Caco-2 (cell line): ENCODE measurements at places on chromosomes 12 and 14.

DNA sequence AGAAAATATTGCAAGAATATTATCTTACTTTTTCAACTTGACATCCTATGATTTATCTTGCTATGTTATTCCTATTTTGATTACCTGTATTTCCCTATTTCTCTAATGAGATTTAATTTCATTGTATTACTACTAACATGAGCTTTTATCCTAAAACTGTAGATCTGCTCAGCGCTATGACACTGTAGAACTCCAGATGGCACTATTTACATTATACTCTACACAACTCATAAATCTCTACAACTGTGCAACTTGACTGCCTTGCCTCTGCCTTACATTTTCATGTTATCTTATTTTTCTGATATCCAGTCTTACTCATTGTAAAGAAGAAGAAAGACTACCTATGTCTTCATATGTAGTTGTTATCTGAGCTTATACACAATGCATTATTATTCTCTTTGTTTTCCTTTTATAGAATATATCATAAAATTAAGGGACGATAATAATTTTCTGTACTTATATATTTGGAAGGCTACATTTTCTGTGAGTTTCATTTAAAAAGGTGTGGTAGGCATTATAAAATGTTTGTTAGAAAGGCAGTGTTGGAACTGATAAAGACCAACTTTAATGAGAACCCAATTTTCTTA is 24.1 kb downstream of the NUP37 start:
- H3K36me3 ChIP-seq, result peaks cover 1% of the 10 kb centered on the region; the same call in 1 of the 2 replicates
- DNase-seq, result peak; percentile 12
- no peak overlapping the region for H3K27ac ChIP-seq
- no peaks in the 10 kb centered on the region for H3K4me1 ChIP-seq
- no peaks in the 10 kb centered on the region for H3K27me3 ChIP-seq

DNA sequence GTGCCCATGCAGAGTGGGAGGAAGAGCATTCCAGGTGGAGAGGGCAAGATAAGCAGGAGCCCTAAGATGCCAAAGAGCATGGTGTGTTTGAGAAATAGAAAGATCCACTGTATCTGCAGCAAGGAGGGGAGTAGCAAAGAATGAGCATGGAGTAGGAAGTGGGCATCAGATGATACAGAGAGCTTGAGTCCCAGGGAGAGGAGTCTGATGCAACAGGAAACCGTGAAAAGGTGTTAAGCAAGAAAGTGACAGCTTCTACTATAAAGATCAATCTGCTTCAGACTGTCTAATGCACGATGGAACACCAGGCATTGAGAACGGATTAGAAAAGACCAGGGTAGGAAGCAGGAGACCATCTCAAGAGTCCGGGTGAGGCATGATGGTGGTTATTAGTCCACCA is 12.3 kb upstream of the GPRC5D start:
- no peaks in the 10 kb centered on the region for H3K36me3 ChIP-seq
- H3K4me3 ChIP-seq, result no peak overlapping the region
- H3K27me3 ChIP-seq, result no peaks in the 10 kb centered on the region
- no peak for DNase-seq

- no peak overlapping the region for H3K27ac ChIP-seq
- DNase-seq, result no peak
- H3K4me1 ChIP-seq, result no peaks in the 10 kb centered on the region
- no peaks in the 10 kb centered on the region for H3K36me3 ChIP-seq
- H3K4me3 ChIP-seq, result no peak overlapping the region
Measured at GRCh38 chr14:72613231-72613974, 280.5 kb downstream of the DPF3 start.

GRCh38 chr12:65511134-65511834 is 232.8 kb downstream of the MSRB3 start:
- no peaks in the 10 kb centered on the region for H3K36me3 ChIP-seq
- DNase-seq, result no peak
- peaks cover 5% of the 10 kb centered on the region; the same call in 1 of the 2 replicates for H3K4me1 ChIP-seq
- no peaks in the 10 kb centered on the region for H3K27me3 ChIP-seq

- no peaks in the 10 kb centered on the region for H3K36me3 ChIP-seq
- H3K27ac ChIP-seq, result no peak overlapping the region
- H3K4me3 ChIP-seq, result no peak overlapping the region
- DNase-seq, result no peak
Measured at GRCh38 chr14:50832935-50833630, 2.1 kb upstream of the NIN start.

DNA sequence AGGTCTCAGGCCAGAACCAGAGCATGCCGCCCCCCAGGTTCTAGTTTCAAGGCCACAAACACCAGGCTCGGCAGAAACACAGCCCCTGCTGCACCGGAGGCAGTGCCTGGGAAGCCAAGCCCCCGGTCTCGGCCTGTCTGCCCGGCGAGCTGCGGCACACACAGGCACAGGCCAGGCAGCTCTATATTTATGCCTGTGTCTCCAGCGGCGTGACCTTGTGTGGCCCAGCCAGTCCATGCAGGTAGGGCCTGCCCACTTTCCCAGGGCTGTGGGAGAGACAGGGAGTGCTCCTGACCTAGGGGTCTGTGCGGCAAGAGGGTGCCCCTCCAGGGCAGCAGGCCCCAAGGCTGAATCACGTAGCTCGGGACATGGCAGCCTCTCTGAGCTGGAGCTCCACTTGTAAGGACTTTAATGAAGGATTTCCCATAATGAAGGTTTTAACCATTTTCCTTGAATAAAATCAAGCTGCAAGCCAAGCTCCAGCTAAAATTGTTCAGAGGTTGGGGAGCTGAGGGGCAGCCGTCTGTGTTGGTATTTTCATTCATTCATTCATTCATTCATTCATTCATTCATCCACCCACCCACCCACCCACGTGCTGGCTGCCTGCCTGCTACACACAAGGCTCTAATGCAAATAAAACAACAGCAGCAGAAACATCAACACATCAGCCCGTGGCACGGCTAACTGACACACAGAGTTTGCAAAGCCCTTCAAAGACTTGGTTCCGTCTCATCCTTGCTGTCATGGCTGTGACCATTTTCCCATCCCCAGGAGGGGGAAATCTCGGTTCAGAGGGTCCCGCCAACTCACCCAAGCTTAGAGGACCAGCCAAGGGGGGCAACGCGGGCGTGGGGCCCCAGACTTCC is 92.0 kb downstream of the RFLNA start:
- no peak overlapping the region for H3K4me3 ChIP-seq
- H3K36me3 ChIP-seq, result no peaks in the 10 kb centered on the region; the same call in 1 of the 2 replicates
- no peak for DNase-seq
- no peaks in the 10 kb centered on the region for H3K27me3 ChIP-seq

GRCh38 chr12:1840981-1841425 is 20.6 kb downstream of the LRTM2 start:
- H3K27ac ChIP-seq, result no peak overlapping the region
- H3K4me3 ChIP-seq, result no peak overlapping the region
- H3K36me3 ChIP-seq, result no peaks in the 10 kb centered on the region
- DNase-seq, result peak; percentile 31
- peaks cover 11% of the 10 kb centered on the region for H3K4me1 ChIP-seq

- no peaks in the 10 kb centered on the region for H3K27me3 ChIP-seq
- H3K36me3 ChIP-seq, result no peaks in the 10 kb centered on the region
- no peak overlapping the region for H3K4me3 ChIP-seq
- no peak overlapping the region for H3K27ac ChIP-seq
Measured at GRCh38 chr14:94659901-94660300, 47.7 kb downstream of the SERPINA3 start.

GRCh38 chr14:85295318-85295717 is 234.6 kb upstream of the FLRT2 start:
- H3K27me3 ChIP-seq, result no peaks in the 10 kb centered on the region
- no peak for DNase-seq
- no peak overlapping the region for H3K27ac ChIP-seq

GRCh38 chr12:123115409-123116121 is 35.3 kb downstream of the PITPNM2 start:
- no peaks in the 10 kb centered on the region for H3K4me1 ChIP-seq
- no peaks in the 10 kb centered on the region for H3K36me3 ChIP-seq
- DNase-seq, result no peak
- no peak overlapping the region for H3K27ac ChIP-seq
- H3K27me3 ChIP-seq, result no peaks in the 10 kb centered on the region
- H3K4me3 ChIP-seq, result no peak overlapping the region

- H3K27ac ChIP-seq, result no peak overlapping the region
- no peak for DNase-seq
- H3K27me3 ChIP-seq, result no peaks in the 10 kb centered on the region
- H3K4me3 ChIP-seq, result no peak overlapping the region
- no peaks in the 10 kb centered on the region for H3K4me1 ChIP-seq
- H3K36me3 ChIP-seq, result no peaks in the 10 kb centered on the region
Measured at GRCh38 chr12:110762891-110763290, 20.2 kb upstream of the PPP1CC start.

DNA sequence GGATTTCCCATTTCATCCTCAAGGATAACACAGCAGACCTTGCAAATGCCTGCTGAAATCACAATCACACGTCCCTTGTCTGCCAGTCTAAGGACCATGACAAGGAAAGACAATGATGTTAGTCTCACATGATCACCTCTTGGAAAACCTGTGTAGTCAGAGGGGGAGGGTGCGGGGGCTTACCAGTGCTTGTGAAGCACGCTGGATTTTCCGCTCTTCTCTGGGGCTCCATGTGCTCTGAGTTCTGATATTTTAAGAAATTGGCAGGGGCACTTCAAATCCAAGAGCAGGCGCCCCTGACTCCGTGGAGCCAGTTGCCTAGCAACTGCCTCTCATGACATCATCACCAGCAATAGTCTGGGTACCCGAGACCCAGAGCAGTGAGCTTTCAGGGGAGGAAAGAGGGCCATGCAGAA is 200.9 kb upstream of the C14orf180 start:
- H3K36me3 ChIP-seq, result no peaks in the 10 kb centered on the region
- H3K27ac ChIP-seq, result no peak overlapping the region
- H3K4me3 ChIP-seq, result no peak overlapping the region
- DNase-seq, result no peak
- no peaks in the 10 kb centered on the region for H3K4me1 ChIP-seq
- H3K27me3 ChIP-seq, result no peaks in the 10 kb centered on the region; the same call in 1 of the 2 replicates

DNA sequence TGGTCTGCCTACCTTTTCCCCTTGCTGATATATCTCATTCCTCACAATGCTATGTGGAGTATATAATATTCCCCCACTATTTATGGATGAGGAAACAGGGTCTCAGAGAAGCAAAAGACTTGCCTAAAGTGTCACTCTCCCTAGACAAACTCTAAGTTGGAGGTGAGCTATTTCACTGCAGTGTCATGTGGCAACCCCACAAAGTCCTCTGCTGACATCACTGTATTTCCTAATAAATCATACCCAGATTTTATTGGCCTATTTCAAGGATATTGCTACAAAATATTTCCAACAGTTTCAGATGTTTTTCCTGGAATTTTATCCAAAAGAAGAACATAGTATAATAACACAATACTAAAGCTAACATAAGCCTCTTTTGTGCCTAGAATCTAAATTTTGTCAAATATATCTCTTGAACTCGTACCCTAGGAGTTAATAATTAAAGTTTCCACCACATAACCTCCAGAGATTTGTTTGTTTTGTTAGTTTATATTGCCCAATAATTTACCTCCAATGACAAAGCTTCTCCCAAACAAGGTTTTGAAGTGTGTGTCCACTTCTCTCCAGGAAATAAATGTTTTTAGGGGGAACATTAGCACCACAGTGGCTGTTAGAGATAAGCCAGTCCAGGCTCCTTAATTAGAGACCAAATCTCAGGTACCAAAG is 215.1 kb downstream of the ASCL1 start:
- H3K4me3 ChIP-seq, result no peak overlapping the region
- no peak overlapping the region for H3K27ac ChIP-seq
- H3K4me1 ChIP-seq, result no peaks in the 10 kb centered on the region

GRCh38 chr14:68282479-68283377 is 463.1 kb downstream of the RAD51B start:
- H3K36me3 ChIP-seq, result no peaks in the 10 kb centered on the region
- H3K27ac ChIP-seq, result no peak overlapping the region
- peaks cover 10% of the 10 kb centered on the region; the same call in 1 of the 2 replicates for H3K4me1 ChIP-seq
- no peak for DNase-seq

DNA sequence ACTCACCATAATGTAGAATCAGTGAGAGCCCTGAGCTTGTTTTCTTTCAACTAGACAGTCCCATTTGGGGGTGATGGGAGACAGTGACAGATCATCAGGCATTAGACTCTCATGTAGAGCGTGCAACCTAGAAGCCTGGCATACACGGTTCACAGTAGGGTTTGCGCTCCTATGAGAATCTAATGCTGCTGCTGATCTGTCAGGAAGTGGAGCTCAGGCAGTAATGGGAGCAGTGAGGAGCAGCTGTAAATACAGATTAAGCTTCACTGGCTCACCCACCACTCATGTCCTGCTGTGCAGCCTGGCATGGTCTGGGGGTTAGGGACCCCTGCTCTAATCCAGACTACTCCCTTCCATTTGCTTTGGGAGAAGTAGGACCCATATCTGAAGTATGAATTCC is 55.6 kb downstream of the FNTB start:
- no peak overlapping the region for H3K27ac ChIP-seq
- H3K4me1 ChIP-seq, result no peaks in the 10 kb centered on the region
- no peak overlapping the region for H3K4me3 ChIP-seq
- H3K27me3 ChIP-seq, result no peaks in the 10 kb centered on the region
- H3K36me3 ChIP-seq, result no peaks in the 10 kb centered on the region; the same call in 1 of the 2 replicates

DNA sequence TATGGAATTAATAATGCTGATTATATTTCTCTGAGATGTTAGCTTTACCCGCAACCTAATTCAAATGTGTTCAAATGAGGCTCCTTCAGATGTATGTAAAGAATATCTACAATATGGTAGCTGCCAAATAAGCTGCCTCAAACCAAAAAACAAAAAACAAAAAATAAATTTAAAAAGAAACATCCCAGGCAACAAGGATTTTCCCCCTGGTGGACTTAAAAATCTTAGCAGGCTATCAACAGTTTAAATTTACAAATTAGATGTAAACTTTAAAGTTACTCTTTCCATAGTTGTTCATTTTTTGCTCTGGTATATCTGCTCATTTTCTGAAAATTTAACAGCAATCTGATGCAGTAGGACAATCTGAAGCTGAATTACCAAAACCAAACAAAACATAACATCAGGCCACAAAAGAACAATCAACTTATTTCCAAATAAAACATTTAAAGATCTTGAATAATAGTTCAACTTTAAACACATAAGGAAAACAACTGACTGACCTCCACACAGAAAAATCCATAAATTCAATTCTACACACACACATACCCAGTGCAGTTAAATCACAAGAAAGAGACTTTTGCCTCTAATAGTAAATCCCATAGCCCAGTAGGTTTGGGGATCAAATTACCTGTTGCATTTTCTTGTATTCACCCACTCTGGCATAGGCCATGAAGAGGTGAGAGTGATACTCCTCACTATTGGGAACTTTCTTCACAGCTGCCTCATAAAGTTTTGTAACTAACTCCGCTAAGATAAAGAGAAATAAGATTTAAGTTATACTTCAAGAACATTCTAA is 21.3 kb downstream of the NAA25 start:
- no peaks in the 10 kb centered on the region for H3K27me3 ChIP-seq
- H3K36me3 ChIP-seq, result peaks cover 1% of the 10 kb centered on the region; the same call in 1 of the 2 replicates
- H3K27ac ChIP-seq, result no peak overlapping the region
- no peak for DNase-seq
- no peak overlapping the region for H3K4me3 ChIP-seq

GRCh38 chr14:102805371-102805891 is 28.2 kb downstream of the TRAF3 start:
- H3K4me3 ChIP-seq, result no peak overlapping the region
- 0 out of 2 replicates have a peak, but pooled peaks cover 4% of the 10 kb centered on the region for H3K4me1 ChIP-seq
- DNase-seq, result no peak
- H3K27me3 ChIP-seq, result no peaks in the 10 kb centered on the region
- no peak overlapping the region for H3K27ac ChIP-seq
